ENCODE measurements at places on chromosomes 2 and 18. TPM values are rescaled to one million over a fixed set of nuclear protein-coding genes. Genes with fewer than 3 reads are reported as not detected.
A peak's percentile ranks its signal among the peaks of the same experiment; 100 is the strongest.

GATA6 gene
- total RNA-seq: 41.8 TPM

REG3A gene
- total RNA-seq: 351 TPM

KCNS3 gene
- total RNA-seq: 8.2 TPM

AMER3 gene
- 0.78 TPM for total RNA-seq

FLACC1 gene
- 0.78 TPM for total RNA-seq

- H3K36me3 ChIP-seq: no peaks in the 10 kb centered on the region
- H3K27me3 ChIP-seq: no peaks in the 10 kb centered on the region
- no peak overlapping the region for H3K4me3 ChIP-seq
Observed at GRCh38 chr2:174666312-174666711, 68.7 kb upstream of the WIPF1 start.

GRCh38 chr2:15363142-15363541 is 198.0 kb downstream of the NBAS start:
- DNase-seq: no peak
- H3K27me3 ChIP-seq: no peaks in the 10 kb centered on the region
- H3K36me3 ChIP-seq: no peaks in the 10 kb centered on the region
- H3K27ac ChIP-seq: no peak overlapping the region

- no peaks in the 10 kb centered on the region for H3K4me1 ChIP-seq
- no peak for DNase-seq
- H3K27me3 ChIP-seq: no peaks in the 10 kb centered on the region
- no peaks in the 10 kb centered on the region for H3K36me3 ChIP-seq
Observed at GRCh38 chr2:203361922-203362321, 33.7 kb downstream of the ABI2 start.

DNA sequence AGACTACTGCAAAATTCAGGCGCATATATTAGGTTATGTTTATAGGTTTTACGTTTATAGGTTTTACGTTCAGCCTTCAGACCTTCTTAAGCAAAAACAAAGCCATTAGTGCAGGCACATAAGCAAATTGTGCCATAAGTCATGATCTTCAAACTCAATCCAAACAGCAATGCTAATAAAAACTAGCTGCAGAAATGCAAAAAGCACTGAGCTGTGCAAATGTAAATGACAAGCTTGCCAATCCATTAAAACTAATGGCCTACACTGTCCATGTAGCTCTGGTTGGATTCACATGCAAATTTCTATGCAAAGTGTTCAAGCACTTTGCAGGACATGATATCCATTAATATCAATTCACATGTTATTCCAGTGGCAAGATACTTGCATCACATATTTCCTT is 50.9 kb downstream of the LRPPRC start:
- H3K27me3 ChIP-seq: no peaks in the 10 kb centered on the region
- H3K36me3 ChIP-seq: peaks cover 14% of the 10 kb centered on the region
- no peaks in the 10 kb centered on the region for H3K4me1 ChIP-seq

DNA sequence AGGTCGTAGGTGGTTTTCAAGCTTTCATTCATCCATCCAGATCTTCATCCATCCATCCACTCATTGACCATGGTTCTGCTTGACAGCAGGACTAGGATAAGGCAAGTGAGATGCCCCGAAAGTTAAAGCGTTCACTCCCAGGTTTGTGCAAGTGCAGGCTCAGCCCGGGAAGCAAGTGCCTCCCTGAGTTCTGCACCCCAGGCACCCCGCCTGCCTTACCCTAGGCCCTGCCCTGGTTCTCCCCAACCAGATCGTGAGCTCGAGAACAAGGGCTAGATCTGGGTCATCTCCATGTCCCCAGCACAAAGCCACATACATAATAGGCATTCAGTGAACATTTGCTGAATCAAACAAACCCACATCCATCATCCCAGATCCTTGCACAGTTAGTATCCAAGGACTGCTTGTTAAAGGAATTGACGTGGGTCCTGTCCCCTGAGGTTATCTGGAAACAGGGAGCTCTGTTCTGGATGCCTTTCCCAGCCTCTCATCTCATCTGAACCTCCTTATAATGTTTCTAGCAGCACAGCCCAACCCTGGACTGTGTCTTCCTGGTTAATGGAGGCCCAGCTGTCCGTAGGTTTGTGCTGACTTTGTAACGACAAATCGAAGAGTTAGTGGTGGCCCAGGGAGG is 116.1 kb upstream of the GPC1 start:
- no peaks in the 10 kb centered on the region for H3K4me1 ChIP-seq
- no peak for DNase-seq
- H3K4me3 ChIP-seq: no peak overlapping the region
- no peak overlapping the region for H3K27ac ChIP-seq
- no peaks in the 10 kb centered on the region for H3K36me3 ChIP-seq
- H3K27me3 ChIP-seq: no peaks in the 10 kb centered on the region

- no peak overlapping the region for H3K27ac ChIP-seq
- peaks cover 15% of the 10 kb centered on the region for H3K4me1 ChIP-seq
- no peak for DNase-seq
- no peak overlapping the region for H3K4me3 ChIP-seq
- H3K27me3 ChIP-seq: no peaks in the 10 kb centered on the region
- H3K36me3 ChIP-seq: no peaks in the 10 kb centered on the region
Observed at GRCh38 chr2:204950695-204951346, 405.5 kb downstream of the PARD3B start.

GRCh38 chr2:19810637-19811036 is 91.1 kb downstream of the TTC32 start:
- no peaks in the 10 kb centered on the region for H3K27me3 ChIP-seq
- H3K27ac ChIP-seq: no peak overlapping the region
- DNase-seq: no peak
- no peaks in the 10 kb centered on the region for H3K36me3 ChIP-seq
- H3K4me3 ChIP-seq: no peak overlapping the region
- H3K4me1 ChIP-seq: no peaks in the 10 kb centered on the region

DNA sequence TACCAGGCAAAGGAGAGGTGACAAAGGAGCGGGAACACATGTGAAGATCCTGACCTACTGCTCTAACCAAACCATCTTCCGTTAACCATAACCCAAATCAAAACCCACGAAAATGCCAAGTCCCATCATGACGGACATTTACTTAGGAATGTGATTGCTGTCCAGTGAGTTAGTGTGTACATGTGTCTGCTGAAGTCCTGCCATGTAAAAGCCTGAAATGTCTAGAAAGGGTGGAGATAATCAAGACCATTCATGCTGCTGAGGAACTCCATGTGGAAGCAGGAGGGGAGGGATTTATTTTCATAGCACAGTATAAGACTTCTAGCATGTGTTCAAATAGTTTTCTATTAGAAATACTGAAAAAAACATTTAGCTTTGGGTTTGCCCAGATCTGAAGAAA is 137.0 kb upstream of the BOD1L2 start:
- H3K27me3 ChIP-seq: no peaks in the 10 kb centered on the region
- no peaks in the 10 kb centered on the region for H3K36me3 ChIP-seq
- DNase-seq: no peak
- no peaks in the 10 kb centered on the region for H3K4me1 ChIP-seq
- no peak overlapping the region for H3K4me3 ChIP-seq

GRCh38 chr18:44767807-44768206 is 87.1 kb downstream of the SETBP1 start:
- H3K27me3 ChIP-seq: no peaks in the 10 kb centered on the region
- DNase-seq: no peak
- no peak overlapping the region for H3K4me3 ChIP-seq
- H3K36me3 ChIP-seq: no peaks in the 10 kb centered on the region
- no peak overlapping the region for H3K27ac ChIP-seq
- peaks cover 48% of the 10 kb centered on the region for H3K4me1 ChIP-seq

DNA sequence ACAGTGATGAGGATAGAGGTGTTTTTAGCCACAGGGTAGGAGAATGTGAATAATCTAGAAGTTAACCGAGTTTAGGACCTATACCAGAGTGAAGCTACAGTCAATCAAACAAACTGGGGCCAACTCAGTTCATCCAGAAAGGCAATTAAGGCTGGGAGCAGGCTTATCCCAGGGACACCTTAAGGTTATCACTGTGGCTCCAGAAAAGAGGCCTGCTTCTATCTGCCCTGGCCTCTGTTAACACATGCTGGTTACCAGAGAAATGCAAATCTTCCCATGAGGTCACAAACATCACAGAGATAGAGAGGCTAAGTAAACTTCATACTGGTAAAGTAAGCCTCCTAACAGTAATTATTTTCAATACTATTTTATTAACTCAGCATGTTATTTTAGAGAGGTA is 93.2 kb upstream of the GRB14 start:
- H3K27ac ChIP-seq: peak overlapping the region; percentile 42
- H3K27me3 ChIP-seq: no peaks in the 10 kb centered on the region
- H3K4me1 ChIP-seq: peaks cover 62% of the 10 kb centered on the region
- H3K4me3 ChIP-seq: no peak overlapping the region
- DNase-seq: no peak

DNA sequence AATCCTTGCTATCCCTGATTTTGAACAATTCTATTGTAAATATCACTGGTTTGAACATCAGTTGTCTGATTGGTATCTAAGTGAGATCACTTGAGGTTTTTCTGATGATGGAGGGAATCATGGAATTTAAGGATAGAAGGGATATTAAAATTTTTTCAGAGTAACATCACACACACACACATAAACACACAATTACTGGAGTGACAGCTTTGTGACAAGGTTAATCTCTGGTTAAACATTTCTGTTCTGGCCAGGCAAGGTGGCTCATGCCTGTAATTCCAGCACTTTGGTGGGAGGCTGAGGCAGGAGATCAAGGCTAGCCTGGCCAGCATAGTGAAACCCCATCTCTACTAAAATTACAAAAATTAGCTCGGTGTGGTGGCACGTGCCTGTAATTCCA is 85.3 kb downstream of the SOCS6 start:
- no peaks in the 10 kb centered on the region for H3K27me3 ChIP-seq
- no peak overlapping the region for H3K27ac ChIP-seq
- DNase-seq: no peak

DNA sequence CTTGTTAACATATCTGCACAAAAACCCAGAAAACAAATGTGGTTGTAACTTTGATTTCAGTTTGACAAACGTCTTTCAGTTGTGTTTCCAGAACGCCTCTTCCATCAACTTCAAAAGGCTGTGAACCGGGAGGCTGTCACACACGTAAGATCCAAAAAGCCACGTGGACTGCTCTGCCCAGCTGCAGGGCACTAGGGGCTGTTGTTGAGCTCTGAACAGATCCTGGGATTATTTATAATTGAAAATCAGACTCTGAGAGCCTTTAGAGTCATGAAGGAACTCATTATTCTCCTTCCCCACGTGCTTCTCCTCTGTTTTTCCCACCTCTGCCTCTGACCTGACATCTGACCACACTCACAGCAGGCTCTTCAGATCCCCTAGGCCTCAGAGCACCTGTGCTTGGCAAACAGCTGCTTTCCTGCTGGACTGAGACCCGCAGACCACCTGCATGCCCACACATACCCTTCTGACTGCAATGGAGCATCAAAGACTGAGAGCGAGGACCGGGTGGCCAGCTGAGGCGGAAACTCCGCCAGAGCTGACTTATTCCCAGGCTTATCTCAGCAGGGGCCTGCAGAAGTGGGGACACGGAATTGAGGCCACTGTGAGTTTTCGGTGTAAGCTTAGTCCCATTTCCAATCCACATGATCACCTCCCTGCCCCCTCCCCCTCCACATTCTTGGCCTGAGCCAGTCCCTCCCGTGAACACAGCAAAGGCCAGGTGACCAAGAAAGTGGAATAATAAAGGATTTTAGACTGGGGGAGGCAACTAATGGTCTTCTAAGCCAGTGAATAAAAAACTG is 114.8 kb downstream of the ATL2 start:
- no peak for DNase-seq
- no peaks in the 10 kb centered on the region for H3K27me3 ChIP-seq
- H3K4me3 ChIP-seq: no peak overlapping the region
- H3K36me3 ChIP-seq: no peaks in the 10 kb centered on the region
- no peaks in the 10 kb centered on the region for H3K4me1 ChIP-seq
- H3K27ac ChIP-seq: no peak overlapping the region

DNA sequence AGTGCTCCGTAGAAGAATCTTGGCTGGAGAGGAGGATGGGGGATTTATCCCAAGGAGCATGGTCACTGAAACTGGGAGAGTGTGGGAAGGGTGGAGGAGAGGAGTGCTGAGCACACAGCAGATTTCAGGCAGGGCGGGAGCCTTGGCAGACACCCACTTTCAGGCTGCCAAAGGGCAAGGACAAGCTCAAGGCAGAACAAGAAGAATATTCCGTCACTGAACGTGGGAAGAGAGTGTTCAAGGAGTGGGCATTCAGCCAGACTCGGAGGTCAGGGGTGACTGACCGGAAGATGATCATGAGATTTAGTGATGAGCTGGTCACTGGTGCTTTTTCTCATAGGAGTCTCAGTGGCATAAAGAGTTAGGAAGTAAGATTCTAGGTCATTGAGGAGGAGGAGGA is 136.2 kb upstream of the RASGRP3 start:
- no peaks in the 10 kb centered on the region for H3K4me1 ChIP-seq
- H3K4me3 ChIP-seq: no peak overlapping the region
- peak; percentile 58 for DNase-seq
- H3K27me3 ChIP-seq: no peaks in the 10 kb centered on the region

- H3K27me3 ChIP-seq: no peaks in the 10 kb centered on the region
- peak; percentile 75 for DNase-seq
- peak overlapping the region; percentile 57 for H3K4me3 ChIP-seq
- H3K27ac ChIP-seq: peak overlapping the region; percentile 93
Observed at GRCh38 chr2:84970210-84970867, 622 bp upstream of the KCMF1 start.

DNA sequence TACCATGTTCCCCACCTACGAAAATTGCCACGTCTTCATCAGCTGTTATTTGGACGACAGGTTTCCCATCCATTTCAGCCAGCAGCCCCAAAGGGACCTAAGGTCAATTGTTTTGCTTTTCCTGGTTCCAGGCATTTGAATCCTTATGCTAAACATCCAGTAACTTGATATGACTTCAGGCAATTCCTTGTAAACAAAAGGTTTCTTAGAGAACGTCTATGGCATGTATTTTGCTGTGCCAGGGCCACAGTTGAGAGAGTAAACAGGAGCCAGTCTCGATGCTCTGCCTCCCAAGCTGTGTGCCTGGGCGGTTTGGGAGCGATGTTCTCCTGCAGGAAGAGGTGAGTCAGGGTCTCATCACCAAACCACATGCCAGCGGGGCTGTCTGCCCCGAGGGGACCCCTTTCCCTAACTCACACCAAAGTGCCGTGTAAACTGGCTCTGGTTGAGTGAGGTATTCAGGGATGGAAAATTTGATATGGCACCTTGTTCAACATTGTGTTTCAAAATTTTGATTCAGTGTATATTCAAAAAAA is 12.9 kb upstream of the MC5R start:
- no peaks in the 10 kb centered on the region for H3K27me3 ChIP-seq
- H3K36me3 ChIP-seq: no peaks in the 10 kb centered on the region
- DNase-seq: no peak

GRCh38 chr2:116979916-116980764 is 834.4 kb upstream of the DDX18 start:
- no peaks in the 10 kb centered on the region for H3K36me3 ChIP-seq
- DNase-seq: no peak
- H3K4me1 ChIP-seq: no peaks in the 10 kb centered on the region
- no peak overlapping the region for H3K4me3 ChIP-seq
- no peaks in the 10 kb centered on the region for H3K27me3 ChIP-seq
- no peak overlapping the region for H3K27ac ChIP-seq

All from body of pancreas (tissue), 4 donors.